ENCODE measurements at places on chromosomes 6 and 20.
A peak's percentile ranks its signal among the peaks of the same experiment; 100 is the strongest.

DNA sequence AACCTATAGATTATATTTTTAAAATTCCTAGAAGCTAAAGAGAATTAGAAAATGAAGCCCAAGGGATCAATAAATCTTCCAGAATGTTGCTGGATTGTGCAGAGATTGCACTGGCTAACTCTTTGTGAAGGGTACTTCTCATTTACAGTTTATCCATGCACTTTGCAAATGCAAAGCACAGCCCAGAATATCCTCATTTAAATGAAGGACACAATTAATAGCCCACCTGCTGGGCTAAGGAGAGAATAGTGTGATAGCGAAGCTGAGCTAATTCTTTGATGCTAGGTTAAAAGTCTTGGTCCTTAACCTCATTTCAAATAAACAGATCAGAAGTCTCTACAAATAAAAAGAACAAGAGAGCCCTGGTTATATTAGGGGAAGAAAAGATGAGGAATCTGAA, 72.5 kb downstream of the SMPDL3A start:
- DNase-seq = no peak

- DNase-seq = no peak
Measured at GRCh38 chr6:113591896-113592827, 265.0 kb upstream of the MARCKS start.

GRCh38 chr6:36428911-36429310, 13.7 kb downstream of the PXT1 start:
- no peak for DNase-seq

DNA sequence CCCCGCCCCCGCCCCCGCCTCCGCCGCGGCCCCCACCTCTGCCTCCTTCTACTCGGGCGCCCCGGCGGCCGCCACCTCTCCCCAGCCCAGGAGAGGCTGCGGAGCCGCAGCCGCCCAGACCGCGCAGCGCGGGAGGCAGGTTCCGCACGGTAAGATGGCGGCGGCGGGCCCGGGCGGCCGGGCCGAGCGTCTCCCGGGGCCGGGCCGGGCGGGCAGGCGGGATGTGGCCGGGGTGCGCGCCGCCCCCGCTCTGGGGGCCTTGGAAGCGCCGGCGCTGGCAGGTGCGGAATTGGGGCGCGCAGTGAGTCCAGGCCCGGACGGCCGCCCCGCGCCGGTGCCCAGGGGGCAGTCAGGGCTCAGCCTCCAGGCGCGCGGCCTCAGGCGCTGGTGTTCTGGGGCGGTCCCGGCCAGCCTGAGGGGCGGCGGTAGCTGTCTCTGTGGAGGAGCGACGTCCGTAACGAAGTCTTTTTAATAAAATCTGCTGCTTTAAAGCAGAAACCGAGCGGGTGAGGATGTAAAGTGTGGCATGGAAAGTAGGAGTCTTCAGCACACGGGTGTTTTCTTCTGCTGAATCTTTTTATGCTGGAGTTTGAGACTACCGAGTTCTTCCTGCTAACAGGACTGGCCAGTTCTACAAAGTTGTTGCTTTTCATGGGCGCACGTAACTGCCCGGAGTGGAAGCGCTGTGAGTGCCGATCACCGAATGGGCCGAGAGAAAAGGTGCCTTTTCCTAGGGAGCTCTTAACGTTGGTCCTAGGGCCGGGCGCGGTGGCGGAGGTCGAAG, at the start of gene GID8:
GID8 (plus strand) TSS at position 43 of the 784 bp plus-strand sequence. CDS start 3,356 bp downstream, outside the sequence.
- no peak for DNase-seq

DNA sequence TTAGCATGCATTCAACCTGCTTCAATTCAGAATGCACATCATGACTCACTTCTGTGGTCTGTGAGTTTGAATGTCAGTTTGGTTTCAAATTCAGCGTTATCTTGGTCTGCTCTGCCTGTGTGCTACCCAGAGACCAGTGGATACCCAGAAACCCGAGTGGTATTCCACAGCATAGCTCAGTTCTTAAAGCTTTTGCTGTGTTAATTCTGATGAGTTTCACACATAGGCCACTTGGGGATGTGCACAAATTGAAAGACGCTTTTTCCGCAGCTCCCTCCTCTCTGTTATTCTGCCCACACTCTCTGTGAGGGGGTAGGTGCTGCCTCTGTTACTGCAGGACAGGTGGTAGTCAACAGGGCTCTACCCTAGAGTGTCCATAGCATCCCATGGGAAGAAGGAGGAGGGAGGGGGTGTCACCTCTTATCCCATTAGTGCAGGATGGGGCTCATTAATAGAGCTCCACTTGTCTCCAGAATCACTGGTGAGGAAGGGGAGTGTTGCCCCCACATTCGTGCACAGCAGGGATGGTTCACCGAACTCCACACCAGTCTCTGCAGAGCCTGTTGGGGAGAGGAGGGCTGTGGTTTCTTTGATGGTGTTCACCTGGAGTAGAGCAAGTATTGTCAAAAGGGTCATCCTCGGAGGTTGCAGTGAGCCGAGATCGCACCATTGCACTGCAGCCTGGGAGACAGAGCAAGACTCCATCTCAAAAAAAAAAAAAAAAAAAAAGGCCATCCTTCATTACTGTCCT, 29.2 kb upstream of the SDCBP2 start:
- DNase-seq = peak; percentile 78

Measured in brain microvascular endothelial cell (primary cell).